Activated naive CD4-positive, alpha-beta T cell treated with anti-CD3 and anti-CD28 coated beads, Interleukin-2, amount 50 U/mL, for 16 hours (primary cell): ENCODE measurements at places on chromosomes 2 and 18.

GRCh38 chr18:60826346-60826745, 453.8 kb upstream of the MC4R start:
- DNase-seq: no peak

DNA sequence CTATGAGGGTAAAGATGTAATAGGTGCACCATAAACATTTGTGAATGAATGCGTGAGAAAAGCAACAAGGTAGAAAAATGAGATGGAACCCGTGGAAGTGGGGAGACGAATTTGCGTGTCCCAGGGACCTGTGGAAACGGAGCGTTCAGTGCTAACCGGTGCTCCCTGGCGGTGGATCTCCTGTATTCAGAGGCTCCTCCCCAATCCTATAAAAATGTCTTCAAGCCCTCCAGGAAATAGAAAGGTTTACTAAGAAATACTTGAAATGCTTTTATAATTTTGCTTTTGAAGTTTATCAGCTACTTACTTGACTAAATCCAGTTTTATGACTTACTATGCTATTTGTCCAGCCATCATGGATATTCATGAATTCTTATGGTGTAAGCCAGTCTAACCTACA, 62.8 kb upstream of the RBM44 start:
- DNase-seq: no peak

DNA sequence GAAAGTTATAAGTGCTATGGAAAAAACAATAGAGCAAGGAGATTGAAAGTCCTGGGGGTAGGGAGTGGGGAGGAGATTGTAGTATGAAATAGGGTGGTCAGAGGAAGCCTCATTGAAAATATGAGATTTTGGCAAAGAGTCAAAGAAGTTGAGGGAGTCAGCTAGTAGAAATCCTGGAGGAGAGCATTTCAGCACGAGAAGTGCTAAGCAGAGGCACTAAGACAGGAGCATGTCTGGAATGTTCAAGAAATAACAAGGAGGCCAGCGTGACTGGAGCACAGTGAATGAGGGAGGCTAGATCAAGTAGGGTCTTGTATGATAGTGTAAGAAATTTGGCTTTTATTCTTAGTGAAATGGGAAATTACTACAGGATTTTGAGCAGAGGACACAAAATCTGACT, 2.1 kb upstream of the TSPYL6 start:
- DNase-seq: no peak

DNA sequence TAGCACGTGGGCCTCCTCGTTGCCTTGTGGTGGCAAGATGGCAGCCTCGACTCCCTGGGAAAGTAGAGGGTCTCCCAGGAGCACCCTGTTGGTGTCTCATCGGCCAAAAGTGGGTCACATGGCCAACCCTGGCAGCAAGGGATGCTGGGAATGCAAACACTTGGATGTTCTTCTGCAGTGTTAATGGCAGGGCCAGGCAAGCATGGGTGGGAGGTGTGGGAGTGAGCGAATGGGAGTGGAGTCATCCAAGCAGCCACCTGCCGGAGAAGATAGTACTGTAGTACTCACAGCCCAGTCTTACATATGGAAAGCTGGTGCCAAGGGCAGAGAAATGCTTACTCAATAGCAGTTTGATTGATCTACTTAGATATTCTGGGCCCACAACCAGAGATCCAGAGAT, 122.2 kb downstream of the INHBB start:
- no peak for DNase-seq

DNA sequence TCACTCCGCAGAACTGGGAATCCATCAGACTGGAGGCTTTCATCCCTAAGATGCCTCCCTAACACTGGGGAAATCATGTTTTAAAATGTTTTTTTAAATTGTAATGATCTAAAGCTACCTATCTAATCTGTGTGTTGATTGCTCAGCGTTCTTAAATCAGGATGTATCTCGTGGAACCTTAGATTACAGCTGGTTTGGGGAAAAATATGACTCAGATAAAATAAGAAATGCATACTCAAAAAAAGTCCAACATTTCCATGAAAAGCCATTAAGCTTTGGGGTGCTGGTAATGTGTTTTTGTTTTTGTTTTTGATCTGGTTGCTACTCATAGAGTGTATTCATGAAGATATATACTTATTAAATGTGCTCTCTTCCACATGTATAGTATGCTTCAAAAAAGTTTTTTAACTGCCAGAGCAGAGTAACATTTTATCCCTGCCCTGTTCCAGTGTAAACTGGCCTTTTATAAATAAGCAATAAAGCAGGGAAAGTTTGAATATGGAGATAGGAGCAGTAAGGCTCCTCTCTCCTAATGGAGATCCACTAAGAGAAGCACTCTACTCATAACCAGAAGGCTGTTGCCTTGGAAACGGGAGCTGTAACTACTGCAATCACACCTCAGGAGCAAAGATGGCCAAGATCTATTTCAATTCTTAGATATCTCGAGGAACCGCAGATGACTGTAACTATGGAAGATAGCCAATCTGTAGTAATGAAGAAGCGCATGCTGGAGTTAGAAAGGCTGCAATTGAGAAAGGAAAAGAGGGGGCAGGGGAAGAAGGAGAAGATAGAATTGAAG, 41.6 kb downstream of the ANKRD44 start:
- no peak for DNase-seq

DNA sequence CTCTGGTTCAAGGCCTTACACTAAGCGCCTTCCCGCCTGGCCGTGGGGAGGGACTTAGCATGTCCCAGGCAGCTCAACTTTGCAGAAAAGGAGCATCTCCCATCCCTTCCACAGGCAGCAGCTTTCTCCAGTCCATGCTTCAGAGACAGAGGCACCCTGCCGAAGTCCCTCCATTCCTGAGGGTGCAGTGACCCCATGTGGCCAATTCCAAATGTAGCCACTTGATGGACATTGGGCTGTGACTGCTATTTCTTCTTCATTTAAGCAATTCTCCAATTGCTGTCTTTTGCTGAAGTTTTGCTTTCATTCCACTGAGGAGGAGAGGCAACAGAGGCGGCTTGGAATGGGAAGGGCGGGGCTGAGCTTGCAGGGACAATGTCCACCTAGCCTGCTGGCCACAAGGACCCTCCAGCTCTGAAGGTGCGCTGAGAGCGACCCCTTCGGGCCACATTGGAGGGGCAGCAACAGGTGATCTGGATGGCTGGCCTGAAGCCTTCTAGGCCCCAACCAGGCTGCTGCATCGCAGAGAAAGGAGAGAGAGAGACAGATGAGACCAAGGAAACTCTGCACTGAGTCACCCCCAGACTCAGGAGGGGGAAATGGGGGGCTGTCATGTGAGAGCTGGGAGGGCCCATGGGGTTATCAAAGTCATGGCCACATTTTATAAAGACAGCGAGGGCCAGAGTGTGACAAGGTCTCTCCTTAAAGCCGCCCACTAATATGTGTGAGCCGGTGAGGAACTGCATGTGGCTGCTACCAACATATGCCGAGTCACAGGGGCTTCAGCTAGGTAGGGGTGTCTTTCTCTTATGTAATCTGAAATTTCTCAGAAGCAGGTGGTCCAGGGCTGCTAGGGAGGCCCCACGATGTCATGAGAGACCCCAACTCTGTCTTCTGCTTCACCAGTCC, 61.3 kb downstream of the LONRF2 start:
- DNase-seq: no peak

DNA sequence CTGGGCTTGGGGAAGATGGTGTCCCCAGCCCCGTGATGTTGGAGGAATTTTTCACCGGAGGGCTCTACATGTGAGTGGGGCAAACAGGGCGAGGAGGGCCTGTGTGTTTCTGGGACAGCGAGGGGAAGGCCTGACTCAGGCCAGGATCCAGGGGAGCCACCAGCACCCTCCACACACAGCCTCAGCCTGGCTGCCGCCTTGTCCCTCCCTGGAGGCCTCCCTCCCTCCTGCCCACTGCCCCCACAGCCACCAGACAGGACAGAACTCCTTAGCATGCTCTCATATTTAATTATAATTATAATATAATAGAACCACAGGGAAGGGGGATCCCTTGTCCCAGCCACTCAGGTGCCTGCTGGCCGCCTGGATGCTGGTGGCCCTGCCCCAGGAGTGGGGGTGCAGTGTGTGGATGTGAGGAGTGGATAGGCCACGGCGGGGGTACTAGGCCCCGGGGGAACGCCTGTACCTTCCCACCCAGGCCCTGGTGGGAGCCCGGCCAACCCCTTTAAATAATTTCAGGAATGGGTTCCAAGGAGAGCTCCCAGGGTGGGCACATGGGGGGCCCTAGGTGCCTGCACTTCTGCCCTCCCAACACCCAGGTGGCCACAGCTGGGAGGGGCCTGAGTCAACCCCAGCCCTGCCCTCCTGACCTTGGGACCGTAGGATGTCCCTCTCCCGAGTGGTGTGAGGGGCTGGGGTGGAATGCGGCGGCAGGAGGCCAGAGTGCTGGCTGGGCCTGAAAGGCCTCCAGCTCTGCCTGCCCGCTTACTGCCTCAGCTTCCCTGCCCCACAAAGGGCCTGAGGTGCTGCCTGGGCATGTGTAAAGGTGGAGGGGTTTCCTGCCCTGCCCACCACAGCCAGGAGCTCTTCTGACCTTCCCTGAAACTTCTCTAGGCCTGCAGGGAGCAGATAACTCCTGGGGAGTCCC, 8.8 kb downstream of the PDCD1 start:
- no peak for DNase-seq

- no peak for DNase-seq
These were observed 332.4 kb downstream of the GULP1 start for GRCh38 chr2:188623995-188624643.

DNA sequence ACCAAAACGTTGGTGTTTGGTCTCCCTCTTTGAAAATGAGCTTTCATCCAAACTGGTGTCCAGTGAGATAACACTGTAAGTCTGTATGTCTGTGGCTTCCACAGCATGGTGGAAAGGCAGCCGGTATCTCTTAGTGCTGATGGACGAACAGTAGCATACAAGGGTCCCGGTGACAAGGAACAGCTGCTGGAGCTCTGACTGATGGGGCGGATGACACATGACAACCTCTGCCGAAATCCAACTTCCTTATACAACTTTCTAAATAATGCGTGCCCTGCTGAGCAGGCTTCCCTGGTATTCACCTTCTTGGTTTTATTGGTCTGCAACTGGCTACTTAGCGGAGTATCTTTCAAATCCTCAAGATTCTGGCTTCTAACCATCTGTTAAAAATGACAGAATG, 216.2 kb downstream of the SRBD1 start:
- no peak for DNase-seq

- DNase-seq: no peak
These were observed 249.4 kb downstream of the NRXN1 start for GRCh38 chr2:50782543-50782942.

DNA sequence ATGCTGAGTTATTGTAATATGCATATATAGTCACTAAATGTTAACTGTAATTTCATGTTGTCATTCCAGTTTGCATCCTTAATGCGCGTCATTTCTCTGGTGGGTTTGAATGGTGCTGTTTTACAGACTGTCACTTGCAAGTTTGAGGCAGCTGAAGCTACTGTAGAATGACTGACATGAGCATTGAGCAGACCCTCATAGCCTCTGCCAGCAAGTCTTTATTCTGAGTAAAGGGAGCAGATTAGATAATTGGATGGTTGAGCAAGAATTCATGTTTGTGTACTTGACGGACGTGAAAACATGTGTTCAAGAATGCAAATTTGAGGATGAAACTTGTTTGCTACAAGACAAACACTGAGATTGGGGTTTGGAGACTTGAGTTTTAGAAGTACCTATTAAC, 854.8 kb upstream of the KLHL29 start:
- no peak for DNase-seq

DNA sequence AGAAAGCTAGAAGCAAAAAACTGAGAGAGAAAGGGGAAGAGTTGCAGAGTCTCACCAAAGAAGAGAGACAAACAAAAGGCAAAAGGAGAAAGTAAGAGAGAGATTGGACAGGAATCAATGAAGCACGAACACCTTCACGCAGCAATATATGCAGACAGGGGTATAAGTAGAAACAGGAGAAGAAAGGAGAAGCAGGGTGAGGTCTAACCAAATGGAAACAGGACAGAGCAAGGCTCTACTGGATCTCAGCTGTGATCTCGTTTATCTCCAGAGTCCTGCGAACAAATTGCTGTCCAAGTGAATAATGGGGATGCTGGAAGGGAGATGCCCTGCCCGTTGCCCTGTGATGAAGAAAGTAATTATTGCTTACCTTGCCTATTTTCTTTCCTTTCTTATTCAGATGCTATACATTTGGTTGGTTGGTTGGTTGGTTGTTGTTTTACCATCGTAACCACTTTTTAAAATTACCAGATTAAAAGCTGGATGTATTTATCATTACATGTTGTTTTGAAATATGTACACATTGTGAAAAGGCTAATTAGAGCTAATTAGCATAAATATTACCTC, 34.0 kb downstream of the SP100 start:
- DNase-seq: no peak

DNA sequence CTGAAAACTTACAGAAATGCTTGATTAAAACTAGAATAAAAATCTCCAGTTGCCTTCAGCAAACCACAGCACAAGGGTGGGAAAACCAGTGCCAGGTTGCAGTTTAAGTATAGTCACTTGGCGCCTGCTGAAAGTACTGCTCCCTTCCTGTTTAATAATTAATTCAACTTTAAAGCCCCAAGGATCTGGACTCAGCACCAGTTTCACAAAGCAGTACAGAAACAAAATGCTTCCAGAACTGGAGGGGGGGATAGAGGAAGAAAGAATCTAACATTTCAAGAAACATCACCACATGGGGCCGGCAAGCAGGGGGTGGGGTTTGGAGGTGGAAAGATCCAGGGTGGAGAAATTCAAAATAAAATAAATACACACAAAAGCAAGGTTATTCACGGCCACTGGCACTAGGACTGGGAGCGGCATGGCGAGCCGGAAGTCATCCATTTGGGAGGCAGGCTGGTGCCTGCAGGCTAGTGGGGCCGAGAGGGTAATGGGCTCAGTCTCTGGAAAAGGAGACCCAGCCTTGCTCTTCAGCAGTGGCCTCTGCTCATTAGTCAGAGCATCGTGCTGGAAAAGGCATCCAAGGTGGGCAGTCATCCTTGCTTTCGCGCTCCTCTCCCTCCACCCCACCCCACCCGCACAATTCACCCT, 85.8 kb downstream of the POU3F3 start:
- DNase-seq: no peak

- no peak for DNase-seq
These were observed 109.8 kb downstream of the DDX1 start for GRCh38 chr2:15701341-15701907.

- DNase-seq: no peak
These were observed 186.0 kb downstream of the CAMKMT start for GRCh38 chr2:44547718-44548117.

GRCh38 chr2:36528766-36529392, 69.1 kb downstream of the FEZ2 start:
- DNase-seq: no peak

- no peak for DNase-seq
These were observed 113.9 kb downstream of the CCDC74A start for GRCh38 chr2:131641414-131642206.

DNA sequence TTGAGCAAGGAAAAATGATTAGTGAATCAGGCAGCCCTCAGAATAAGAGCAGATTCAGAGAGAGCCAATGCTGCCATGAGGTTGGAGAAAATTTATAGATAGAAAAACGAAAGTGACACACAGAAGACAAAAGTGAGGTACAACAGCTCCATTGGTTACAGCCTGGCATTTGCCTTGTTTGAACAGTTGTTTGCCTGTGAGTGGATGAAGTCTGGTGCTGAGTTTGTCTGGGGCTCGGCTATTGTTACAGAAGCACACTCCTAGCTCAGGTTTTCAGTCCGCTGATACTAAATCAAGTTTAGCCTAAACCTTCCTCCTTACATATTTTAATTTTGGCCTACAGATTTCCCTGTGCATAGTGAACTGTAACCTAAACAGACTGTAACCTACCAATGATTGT, 387.8 kb upstream of the RAB12 start:
- DNase-seq: no peak
